ENCODE measurements at places on chromosomes 12 and 14. TPM values are rescaled to one million over a fixed set of nuclear protein-coding genes. Genes with fewer than 3 reads are reported as not detected.

PROX2 gene
- not detected for total RNA-seq

NANOG gene
- not detected for total RNA-seq

RTN1 gene
- total RNA-seq = 0.35 TPM

OAS2 gene
- total RNA-seq = 4.0 TPM

KIF26A gene
- 0.23 TPM for total RNA-seq

ASCL1 gene
- not detected for total RNA-seq

MFAP5 gene
- 124 TPM for total RNA-seq

KRT6C gene
- not detected for total RNA-seq

RHOF gene
- 2.4 TPM for total RNA-seq

LRIG3 gene
- total RNA-seq = 8.3 TPM

TBX3 gene
- 20.8 TPM for total RNA-seq

CIT gene
- total RNA-seq = 6.3 TPM

VPS29 gene
- 52.0 TPM for total RNA-seq

NKX2-1 gene
- total RNA-seq = not detected

NEUROD4 gene
- total RNA-seq = not detected

RNFT2 gene
- total RNA-seq = 4.2 TPM

GLS2 gene
- not detected for total RNA-seq

GPD1 gene
- total RNA-seq = 0.47 TPM

ETFBKMT gene
- total RNA-seq = 2.2 TPM

KIF21A gene
- 6.0 TPM for total RNA-seq

ITGA5 gene
- 96.1 TPM for total RNA-seq

LMNTD1 gene
- total RNA-seq = not detected

IFNG-AS1 gene
- total RNA-seq = not detected

NOVA1 gene
- 2.2 TPM for total RNA-seq

SLC2A13 gene
- 17.7 TPM for total RNA-seq

ADAM21 gene
- total RNA-seq = 0.75 TPM

PTPRO gene
- 1.2 TPM for total RNA-seq

CYP46A1 gene
- 0.59 TPM for total RNA-seq

TDRD9 gene
- 0.30 TPM for total RNA-seq

Measured in smooth muscle cell of the coronary artery (primary cell).